ENCODE measurements at places on chromosomes 3 and 15.

DNA sequence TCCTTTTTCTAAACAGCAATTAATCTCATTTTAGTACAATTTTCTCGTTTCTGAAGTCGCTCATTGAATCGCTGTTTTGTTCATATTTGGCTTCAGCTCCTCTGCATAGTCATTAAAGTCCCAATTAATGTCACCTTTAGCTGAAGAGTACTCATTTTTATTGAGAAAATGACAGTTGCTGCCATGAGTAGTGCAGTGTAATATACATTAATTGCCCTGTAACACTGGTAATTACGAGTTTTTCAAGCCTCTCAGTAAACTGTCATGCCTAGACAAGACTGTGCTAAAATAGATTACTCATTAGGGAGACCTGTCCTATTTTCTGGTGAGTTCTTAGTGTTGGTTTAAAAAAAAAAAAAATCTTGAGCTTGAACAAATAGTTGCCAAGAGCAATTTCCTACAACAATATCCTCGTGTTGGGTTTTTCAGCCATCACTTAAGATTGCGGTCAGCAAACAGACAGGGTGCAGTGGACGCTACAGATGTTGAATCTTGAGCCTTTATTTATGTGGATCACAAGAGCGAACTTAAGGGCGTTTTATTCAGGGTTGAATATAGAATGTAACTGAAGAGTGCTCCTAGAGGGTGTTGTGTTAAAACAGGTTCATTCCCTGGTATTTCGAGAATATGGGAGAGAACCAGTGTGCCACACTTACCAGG, 176.0 kb downstream of the CDIN1 start:
- no peak for DNase-seq

DNA sequence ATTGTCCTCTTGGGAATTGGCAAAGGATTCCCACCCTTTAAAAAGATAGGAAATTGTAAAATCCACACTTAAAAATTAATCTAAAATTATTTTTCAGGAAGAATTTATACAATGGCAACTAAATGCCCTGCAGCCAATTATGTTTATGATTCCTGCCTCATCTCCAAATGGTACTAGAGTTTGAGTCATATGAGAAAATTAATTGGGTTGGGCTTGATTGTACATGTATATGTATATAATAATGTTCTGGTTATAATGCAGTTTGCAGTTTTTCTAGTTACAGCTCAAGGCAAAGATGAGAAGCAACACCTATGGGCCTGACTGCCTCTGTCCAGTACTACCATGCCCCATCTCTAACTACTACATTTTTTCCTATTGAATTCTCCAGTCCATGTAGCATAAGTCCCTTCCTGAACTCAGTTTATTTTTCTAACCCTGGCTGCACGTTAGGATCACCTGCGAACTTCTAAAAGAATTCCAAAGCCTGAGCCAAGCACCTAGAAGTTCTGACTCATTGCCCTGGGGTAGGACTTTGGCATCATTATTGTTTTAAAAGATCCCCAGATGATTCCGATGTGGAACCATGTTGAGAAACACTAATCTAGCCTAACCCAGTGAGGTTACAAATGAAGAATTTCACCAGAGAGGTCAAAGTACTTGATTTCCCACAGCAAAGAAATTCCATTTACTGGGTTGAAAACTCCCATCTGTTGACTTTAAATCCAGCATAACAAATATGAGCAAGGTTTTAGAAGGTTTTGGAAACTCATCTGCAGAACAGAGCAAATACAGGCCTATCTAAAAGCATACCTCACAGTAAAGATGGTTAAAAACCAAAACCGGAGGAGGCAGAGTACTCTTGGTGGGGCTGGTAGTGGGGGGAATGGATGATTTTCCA, 19.4 kb downstream of the TGFBR2 start:
- no peak for DNase-seq

DNA sequence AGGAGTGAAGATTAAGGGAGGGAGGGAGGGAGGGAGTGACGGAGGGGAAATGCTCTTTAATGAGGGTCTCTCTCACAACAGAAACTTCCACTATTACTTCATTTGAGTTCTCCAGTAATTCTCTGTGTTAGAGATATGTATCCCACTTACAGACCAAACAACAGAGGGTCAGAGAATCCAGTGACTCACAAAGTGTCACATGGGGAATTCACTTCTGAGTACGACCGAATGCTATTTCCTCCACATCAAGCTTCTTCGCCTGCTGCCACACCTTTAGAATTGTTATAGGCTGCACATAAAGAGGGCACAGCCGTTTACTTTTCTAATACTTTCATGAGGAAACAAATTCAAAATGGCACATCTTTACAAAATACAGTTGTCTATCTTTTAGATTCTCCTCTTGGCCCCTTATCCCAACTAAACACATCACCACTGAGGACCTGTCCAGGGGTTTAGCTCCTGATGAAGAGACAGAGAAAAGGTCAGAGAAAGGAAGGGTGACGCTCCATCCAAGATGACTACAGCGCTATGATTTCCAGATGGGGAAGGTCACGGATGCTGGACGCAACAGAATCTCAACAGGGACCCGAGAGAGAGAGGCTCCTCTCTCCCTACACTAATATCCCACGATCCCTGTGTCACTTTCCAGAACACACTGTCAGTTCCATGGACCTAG, 119.0 kb downstream of the XXYLT1 start:
- no peak for DNase-seq

DNA sequence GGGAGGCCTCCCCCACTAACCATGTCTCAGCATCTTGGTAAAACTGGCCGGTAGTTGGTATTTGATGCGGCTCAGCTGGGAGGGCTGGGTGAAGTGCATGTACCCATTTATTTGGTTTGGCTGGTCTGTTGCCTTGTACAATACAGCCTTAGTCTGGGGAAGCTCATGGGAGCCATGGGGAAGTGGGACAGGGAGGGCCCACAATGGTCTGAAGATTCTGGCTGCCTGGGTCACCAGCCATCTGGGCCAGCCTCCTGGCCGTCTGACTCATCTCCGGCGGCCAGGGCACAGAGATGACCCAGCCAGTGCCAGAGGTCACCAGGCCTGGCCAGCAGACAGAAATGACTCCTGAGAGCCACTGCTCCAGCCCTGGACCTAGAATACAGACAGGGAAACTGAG, 51.6 kb upstream of the SMAD6 start:
- DNase-seq, result no peak

GRCh38 chr3:61451841-61452240, 109.5 kb upstream of the PTPRG start:
- DNase-seq, result no peak

DNA sequence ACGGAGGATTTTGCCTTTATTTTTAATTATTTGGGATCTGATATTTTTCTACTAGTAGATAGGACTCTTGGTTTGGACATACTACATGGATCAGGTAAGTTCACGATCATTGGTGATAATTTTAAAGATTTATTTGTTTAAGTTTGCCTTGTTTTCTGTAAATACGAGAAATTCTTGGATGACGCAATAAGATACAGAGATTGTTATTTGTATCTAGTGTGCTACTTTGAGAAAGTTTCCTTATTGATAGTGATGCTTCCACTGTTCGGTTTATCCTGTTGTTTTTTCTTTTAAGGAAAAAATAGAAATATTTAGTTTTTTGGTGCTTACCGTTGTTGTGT, 577 bp downstream of the CHD2 start:
- no peak for DNase-seq

- DNase-seq, result no peak
Measured at GRCh38 chr3:148173851-148174250, 523.9 kb upstream of the AGTR1 start.

DNA sequence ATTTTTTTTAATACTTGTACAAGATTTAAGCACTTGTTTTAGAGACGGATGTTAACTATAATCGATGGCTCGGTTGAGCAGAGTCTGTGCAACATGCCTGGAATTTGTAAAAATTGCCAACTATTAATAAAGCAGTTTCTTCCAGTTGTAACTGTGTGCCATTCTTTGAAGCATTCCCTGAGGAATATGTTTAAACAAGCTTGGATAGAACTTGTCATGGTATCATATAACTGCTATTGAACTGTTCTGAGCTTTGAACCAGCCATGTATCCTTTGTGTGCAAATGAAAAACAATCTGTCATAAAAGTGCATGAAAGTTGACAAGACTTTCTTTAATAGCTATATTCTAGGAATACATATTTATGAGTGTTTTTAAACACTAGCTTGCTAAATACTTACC, 45.8 kb upstream of the UBE2E2 start:
- no peak for DNase-seq

- no peak for DNase-seq
Measured at GRCh38 chr15:99250001-99250400, 620 bp upstream of the TTC23 start.

GRCh38 chr15:93515256-93516051, 426.4 kb upstream of the RGMA start:
- peak; percentile 52 for DNase-seq

GRCh38 chr3:161740421-161740820, 243.8 kb downstream of the OTOL1 start:
- no peak for DNase-seq

DNA sequence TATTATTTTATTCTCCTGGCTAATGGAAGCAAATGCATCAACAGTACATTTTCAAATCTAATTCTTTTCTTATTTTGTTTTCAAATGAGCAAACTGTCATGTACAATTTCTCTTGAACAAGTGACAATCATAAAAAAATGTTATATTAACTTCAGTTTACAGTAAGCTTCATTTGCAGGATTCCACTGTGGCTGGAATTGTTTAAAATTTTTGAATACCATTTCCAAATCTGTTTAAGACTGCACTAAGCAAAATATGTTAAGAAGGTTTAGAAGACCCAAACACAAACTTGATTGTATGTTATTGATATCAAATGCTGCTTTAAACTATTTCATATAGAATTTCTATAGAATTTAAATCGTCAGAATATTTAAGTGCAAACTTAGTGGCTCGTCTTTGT, 92.8 kb downstream of the ZNF280D start:
- DNase-seq, result no peak

DNA sequence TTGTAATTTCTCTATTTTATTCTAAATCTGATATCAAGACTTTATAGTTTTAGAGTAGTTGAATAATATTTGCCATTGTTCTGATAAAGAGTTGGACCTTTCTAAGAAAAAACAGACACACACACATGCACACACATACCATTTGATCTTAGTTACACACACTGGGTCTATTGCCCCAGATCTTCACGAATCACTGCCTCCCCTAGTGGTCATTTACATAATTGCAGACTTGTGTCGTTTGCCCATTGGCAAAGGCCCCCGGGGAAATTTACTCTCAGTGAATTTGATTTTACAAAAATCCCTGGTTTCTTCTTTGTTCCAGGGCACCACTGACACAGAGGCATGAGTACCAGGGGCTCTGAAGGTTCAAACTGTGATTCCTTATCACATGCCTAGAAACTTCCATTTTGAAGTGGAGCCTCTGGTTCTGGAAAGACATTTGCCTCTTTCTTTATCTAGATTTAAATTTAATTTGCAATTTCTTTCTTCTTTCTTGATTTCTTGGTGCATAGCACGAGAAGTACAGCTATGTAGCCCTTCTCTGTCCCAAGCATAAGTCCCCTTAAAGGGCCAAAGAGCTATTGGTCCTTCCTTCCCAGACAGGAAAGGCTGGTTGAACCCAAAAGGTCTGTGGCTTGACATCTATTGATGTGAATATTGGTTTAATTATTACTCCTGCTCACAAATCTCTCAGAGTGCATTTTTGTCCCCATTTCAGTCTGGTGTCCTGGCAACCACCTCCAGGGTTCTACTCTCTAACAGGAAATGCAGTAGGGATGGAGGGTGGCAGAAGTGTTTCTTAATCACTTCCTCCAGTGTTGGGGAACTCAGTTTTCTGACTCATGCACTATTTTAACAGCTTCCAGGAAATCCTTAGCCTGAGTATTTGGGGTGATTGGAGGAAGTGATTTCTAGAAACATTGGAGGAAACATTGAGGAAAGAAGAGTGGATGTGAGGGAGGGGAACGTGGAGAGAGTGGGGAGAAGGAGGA, 32.4 kb upstream of the SLC6A11 start:
- peak; percentile 53 for DNase-seq

DNA sequence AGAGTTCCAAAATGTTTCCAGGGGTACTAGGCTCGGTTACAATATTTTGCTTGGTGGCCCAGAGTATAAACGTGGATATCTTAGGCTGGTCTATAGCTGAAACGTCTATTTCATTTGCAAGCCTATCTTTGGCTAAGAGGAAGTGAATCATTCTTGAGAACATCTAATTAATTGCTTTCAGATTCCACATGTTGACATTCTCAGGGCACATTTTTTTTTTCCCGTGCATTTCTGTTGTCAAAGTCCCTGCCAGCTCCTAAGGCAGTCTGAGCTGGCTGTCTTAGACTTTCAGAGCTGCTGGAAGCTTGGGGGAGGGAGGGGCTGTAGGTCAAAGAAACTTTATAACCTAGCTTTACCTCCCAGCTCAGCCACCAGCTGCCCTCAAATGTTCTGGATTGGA, 23.2 kb upstream of the LAMP3 start:
- no peak for DNase-seq

DNA sequence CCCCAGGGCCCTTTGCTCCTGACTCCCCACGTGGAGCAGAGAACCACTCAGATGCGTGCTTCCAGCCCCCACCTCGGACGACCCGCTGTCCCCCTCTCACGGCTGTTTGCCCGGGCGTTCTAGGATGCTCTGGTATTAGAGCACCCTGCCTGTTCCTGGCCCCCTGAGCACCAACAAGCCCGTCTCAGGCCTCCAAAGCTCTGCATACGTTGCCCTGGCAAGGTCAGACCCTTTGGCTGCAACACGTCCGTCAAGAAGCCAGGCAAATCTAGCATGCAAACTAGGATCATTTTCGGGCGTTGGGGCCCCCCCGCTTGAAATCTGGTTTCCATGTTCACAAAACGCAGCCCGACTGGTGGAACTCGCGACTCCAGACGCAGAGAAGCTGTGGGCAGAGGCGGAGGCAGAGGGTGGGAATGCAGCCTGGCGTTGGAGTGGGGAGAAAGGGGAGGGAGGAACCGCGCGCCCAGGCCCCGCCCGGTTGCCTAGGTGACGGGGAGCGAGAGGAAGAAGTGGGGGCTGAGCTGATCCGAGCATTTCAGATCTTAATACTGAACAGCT, 86.2 kb upstream of the PIAS1 start:
- peak; percentile 91 for DNase-seq

GRCh38 chr3:128864351-128864811, 15.0 kb upstream of the ACAD9 start:
- DNase-seq, result peak; percentile 76

GRCh38 chr15:45550436-45550835, 27.9 kb upstream of the SLC30A4 start:
- DNase-seq, result no peak

All from Ammon's horn (tissue), 1 donor.